IMR-90 (cell line): ENCODE measurements at places on chromosomes 11 and 22. TPM values are rescaled to one million over a fixed set of nuclear protein-coding genes. Genes with fewer than 3 reads are reported as not detected.

KCNJ1 gene
- total RNA-seq = not detected in 2 replicates

GRCh38 chr22:30250661-30251267, 4.2 kb upstream of the LIF start:
- H3K27me3 ChIP-seq = no peaks in the 10 kb centered on the region
- DNase-seq = peak; percentile 86
- H3K4me1 ChIP-seq = peaks cover 54% of the 10 kb centered on the region
- no peaks in the 10 kb centered on the region for H3K36me3 ChIP-seq

OTOG gene
- not detected in 2 replicates for total RNA-seq

DNA sequence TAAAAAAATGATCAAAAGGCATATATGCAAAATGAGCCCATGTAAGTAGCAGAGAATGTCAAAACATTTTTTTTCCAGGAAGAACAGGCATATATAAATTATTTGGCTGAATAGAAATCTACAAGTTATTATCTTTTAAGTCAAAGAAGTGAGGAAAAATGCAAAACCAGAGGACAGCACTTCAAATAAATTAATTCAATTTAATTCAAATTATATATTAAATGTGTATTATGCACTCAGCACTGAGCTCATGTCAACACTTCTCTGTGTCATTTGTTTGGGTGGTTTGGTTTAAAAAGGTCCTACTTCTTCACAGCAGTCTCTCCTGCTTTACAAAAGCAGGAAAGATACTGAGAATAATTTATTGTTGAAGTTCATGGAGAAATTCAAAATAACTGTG, 41.9 kb upstream of the PDGFD start:
- H3K27me3 ChIP-seq = no peaks in the 10 kb centered on the region; the same call in 1 of the 2 replicates
- H3K27ac ChIP-seq = no peak overlapping the region
- no peaks in the 10 kb centered on the region for H3K36me3 ChIP-seq
- no peaks in the 10 kb centered on the region for H3K4me1 ChIP-seq
- no peak for DNase-seq

DNA sequence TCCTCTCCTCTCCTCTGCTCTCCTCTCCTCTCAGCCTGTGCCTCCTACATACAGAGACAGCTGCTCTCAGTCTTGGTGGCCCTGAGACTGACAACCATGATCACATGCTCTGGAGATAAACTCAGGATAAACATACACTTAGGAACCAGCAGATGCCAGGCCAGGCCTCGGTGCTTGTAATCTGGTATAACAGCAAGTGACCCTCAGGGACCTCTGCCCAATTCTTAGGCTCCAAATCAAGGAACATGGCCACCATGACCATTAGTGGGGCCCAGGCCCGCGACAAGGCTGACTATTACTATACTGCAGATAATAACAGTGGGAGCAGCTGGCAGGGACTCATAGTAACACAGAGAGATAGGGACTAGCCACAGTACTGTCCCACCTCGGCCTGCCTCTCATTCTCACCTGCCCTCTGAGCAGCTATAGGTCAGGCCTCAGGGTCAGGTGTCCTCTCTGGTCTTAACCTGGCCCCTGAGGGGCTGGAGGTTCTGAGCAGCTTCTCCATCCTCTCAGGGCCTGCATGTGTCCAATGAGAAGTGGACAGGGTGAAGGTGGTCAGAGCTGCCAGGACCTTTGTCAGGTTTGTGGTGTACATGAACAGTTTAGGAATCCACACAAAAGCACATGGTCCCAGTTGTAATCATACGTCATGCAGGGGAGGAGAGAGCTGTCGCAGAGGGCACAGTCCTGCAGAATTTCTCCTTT, 106.1 kb downstream of the GGTLC2 start:
- no peak for DNase-seq
- H3K36me3 ChIP-seq = no peaks in the 10 kb centered on the region
- no peak overlapping the region for H3K4me3 ChIP-seq
- peaks cover 3% of the 10 kb centered on the region; the same call in 1 of the 2 replicates for H3K27me3 ChIP-seq

C11orf52 gene
- total RNA-seq = 0.28 and 0.90 TPM in 2 replicates

- no peaks in the 10 kb centered on the region for H3K36me3 ChIP-seq
- peaks cover 7% of the 10 kb centered on the region for H3K4me1 ChIP-seq
These were observed 8.9 kb upstream of the PTPRJ start for GRCh38 chr11:47971501-47971900.

KRTAP5-8 gene
- total RNA-seq = not detected in 2 replicates

GRCh38 chr11:62980133-62980760, 4.5 kb downstream of the SLC22A6 start:
- DNase-seq = peak; percentile 3
- H3K4me1 ChIP-seq = no peaks in the 10 kb centered on the region
- peaks cover 2% of the 10 kb centered on the region; the same call in 1 of the 2 replicates for H3K27me3 ChIP-seq
- no peaks in the 10 kb centered on the region for H3K36me3 ChIP-seq
- no peak overlapping the region for H3K27ac ChIP-seq

DNA sequence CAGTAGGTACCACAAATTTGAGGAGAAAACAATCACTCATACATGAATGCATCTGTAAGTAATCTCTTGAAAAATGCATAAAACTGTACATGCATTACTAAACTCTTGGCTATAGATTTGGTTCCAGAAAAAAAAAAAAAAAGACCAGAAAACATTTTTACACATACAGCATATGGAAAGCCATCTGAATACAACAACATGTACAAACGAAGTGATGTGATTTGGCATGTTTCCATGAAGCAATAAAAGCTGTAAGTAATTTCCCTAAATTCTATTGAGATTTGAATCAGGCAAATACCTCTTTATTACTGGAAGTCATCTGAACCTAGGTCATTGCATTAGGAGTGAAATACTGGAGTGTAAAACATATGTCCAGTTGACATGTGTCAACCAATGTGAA, 31.9 kb upstream of the ZC3H12C start:
- DNase-seq = no peak
- no peak overlapping the region for H3K4me3 ChIP-seq
- no peaks in the 10 kb centered on the region for H3K27me3 ChIP-seq
- no peak overlapping the region for H3K27ac ChIP-seq

- H3K27ac ChIP-seq = no peak overlapping the region
- DNase-seq = peak; percentile 66
- H3K4me1 ChIP-seq = peaks cover 3% of the 10 kb centered on the region
- no peaks in the 10 kb centered on the region for H3K36me3 ChIP-seq
These were observed 10.0 kb upstream of the MFRP start for GRCh38 chr11:119356349-119357031.

GRCh38 chr22:39445678-39446077, 11.1 kb upstream of the MGAT3 start:
- H3K4me3 ChIP-seq = no peak overlapping the region
- no peaks in the 10 kb centered on the region for H3K4me1 ChIP-seq
- no peak for DNase-seq
- H3K27ac ChIP-seq = no peak overlapping the region
- peaks cover 12% of the 10 kb centered on the region for H3K27me3 ChIP-seq
- H3K36me3 ChIP-seq = no peaks in the 10 kb centered on the region

DNA sequence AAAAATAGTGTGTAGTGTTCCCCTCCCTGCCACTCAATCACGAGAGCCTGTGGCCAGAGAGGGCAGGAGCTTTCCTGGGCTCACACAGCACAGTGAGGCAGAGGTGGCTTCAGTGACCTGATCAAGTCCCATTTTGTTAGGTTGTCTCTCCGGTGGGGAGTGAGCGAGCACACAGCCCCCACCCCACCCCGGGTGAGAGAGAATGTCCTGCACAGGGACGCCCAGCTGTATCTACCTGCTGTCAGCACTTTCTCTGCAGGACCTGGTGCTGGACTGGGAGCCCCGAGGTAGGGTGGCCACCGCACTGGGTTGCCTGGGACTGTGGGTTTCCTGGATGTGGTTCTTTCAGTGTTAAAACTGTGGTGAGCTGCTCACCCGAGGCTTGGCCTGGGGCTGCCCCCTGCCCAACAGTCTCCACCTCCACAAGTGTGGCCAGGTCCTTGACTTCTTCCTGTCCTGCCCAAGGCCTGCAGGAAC, 6.1 kb downstream of the CAPN5 start:
- H3K27me3 ChIP-seq = no peaks in the 10 kb centered on the region
- DNase-seq = no peak
- H3K4me1 ChIP-seq = peaks cover 33% of the 10 kb centered on the region
- no peaks in the 10 kb centered on the region for H3K36me3 ChIP-seq
- peak overlapping the region; percentile 80 for H3K27ac ChIP-seq
- H3K4me3 ChIP-seq = no peak overlapping the region

DNA sequence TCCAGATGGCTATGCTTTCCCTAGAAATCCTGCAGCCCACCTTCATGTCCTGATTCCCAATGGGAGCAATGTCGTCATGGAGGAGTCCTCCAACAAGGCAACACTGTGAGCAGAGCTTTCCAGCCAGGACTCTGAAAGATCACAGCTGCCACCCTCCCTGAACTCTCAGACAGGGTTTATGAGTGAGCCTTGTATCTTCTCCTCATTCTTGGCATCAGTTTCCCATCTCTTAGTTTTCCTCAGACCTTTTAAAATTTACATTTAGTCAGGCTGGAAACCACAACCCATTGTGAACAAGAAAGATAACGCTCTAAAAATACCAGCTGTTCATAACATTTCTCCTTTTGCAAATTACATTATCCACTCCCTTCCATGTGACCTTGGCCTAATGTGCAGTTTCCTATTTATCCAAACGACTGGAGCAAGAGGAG, 15.6 kb upstream of the LYVE1 start:
- H3K27ac ChIP-seq = peak overlapping the region; percentile 13; the same call in 1 of the 2 replicates
- DNase-seq = peak; percentile 75
- H3K4me1 ChIP-seq = peaks cover 21% of the 10 kb centered on the region
- H3K4me3 ChIP-seq = no peak overlapping the region

DNA sequence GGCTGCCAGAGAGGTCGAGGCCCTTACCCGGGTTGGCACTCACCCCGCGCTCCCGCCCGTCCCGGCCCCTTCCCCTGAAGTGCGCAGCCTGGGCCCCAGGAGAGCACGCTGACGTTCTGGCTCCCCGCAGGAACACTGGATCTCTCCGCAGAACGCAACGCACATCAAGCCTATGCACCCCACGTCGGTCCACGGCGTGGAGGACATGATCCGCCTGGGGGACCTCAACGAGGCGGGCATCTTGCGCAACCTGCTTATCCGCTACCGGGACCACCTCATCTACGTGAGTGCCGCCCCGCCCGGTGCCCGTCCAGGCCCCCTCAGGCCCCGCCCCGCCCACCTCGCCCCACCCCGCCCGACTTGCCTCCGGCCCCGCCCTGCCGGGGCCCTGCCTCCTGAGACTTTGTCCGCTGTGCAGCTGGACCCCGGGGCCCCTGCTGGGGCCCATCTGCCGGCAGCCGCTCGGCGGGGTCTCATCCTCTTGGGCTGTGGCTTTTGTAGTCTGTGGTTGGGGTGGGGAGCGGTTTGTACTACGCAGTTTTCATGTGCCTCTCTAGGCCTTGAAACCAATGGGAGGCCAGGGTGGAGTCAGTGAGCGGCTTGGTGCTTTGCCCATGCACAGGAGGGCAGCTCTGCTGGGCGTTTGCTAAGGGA, 19.7 kb downstream of the MYO7A start:
- H3K27me3 ChIP-seq = peaks cover 53% of the 10 kb centered on the region
- H3K4me1 ChIP-seq = no peaks in the 10 kb centered on the region
- H3K36me3 ChIP-seq = no peaks in the 10 kb centered on the region
- H3K27ac ChIP-seq = no peak overlapping the region

DNA sequence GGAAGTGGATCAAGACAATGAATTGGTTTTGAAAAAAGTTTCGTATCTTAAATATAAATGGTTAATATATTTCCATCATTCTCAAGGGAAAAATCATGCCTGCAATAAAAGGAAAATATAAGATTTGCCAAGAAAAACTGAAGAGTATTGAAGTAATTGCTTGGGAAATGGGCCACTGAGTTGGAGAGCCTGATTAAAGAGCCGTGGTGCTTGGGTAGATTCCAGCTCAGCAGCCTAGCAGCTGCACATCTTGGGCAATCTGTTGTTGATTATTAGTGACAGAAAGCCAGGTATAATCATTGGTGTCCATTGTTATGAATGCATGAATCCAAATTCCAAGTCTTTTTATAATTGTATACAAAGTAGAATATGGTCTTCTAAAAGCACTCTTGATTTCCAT, 800.9 kb upstream of the CHORDC1 start:
- no peak overlapping the region for H3K27ac ChIP-seq
- H3K27me3 ChIP-seq = no peaks in the 10 kb centered on the region
- no peak for DNase-seq
- H3K36me3 ChIP-seq = no peaks in the 10 kb centered on the region
- no peaks in the 10 kb centered on the region for H3K4me1 ChIP-seq
- no peak overlapping the region for H3K4me3 ChIP-seq

- no peak for DNase-seq
- H3K4me3 ChIP-seq = no peak overlapping the region
- H3K27me3 ChIP-seq = no peaks in the 10 kb centered on the region
- H3K4me1 ChIP-seq = no peaks in the 10 kb centered on the region
These were observed 23.8 kb downstream of the SDHAF2 start for GRCh38 chr11:61453695-61454094.

GRCh38 chr11:16367252-16367651, 10.9 kb upstream of the SOX6 start:
- no peak for DNase-seq
- H3K27ac ChIP-seq = no peak overlapping the region
- H3K4me1 ChIP-seq = peaks cover 5% of the 10 kb centered on the region
- H3K27me3 ChIP-seq = no peaks in the 10 kb centered on the region
- no peaks in the 10 kb centered on the region for H3K36me3 ChIP-seq

IGSF9B gene
- under 0.01 TPM in 1 of 2 replicates, not detected in the other for total RNA-seq

DNA sequence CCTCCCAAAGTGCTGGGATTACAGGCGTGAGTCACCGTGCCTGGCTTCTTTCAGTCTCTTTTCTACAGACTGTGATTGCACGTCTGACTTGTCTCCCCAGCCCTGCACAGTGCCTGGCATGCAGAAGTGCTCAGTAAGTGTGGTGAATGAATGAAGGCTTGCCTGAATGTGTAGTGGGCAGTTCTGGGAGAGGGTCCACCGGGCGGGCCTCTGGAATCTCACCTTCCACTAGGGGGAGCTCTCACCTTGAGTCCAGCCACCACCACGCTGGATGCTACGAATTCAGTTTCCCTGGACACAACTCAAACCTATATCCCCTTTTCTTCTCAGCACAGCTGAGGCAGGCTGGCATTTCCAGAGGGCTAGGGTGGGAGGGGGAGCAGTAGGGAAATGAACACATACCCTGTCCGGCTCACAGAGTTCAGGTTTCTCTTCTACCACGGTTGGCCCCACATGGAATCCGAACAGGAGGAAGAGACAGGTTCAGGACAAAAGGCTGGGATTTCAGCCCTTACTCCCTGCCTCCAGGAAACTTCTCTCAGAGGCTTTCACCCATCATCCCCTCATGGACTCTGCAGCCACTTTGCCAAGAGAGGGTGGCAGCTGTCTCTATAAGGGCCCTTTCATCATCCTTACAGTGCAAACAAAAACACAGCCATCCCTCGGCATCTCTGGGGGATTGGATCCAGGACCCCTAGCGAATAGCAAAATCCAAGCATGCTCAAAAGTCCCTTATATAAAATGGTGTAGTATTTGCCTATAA, 86.8 kb downstream of the NECTIN1 start:
- DNase-seq = peak; percentile 5
- peaks cover 42% of the 10 kb centered on the region for H3K27me3 ChIP-seq
- no peaks in the 10 kb centered on the region for H3K4me1 ChIP-seq
- H3K4me3 ChIP-seq = no peak overlapping the region
- H3K27ac ChIP-seq = no peak overlapping the region
